ENCODE measurements at places on chromosomes 13 and 19. TPM values are rescaled to one million over a fixed set of nuclear protein-coding genes. Genes with fewer than 3 reads are reported as not detected.

CEACAM20 gene
- total RNA-seq, result not detected

ZNF550 gene
- total RNA-seq, result 6.5 TPM

- peaks cover 14% of the 10 kb centered on the region for H3K36me3 ChIP-seq
- H3K4me3 ChIP-seq, result peak overlapping the region; percentile 42
- DNase-seq, result no peak
- H3K27ac ChIP-seq, result peak overlapping the region; percentile 92
Observed at GRCh38 chr19:39398297-39398864, 7.2 kb downstream of the MED29 start.

- H3K4me1 ChIP-seq, result no peaks in the 10 kb centered on the region
- DNase-seq, result no peak
- no peak overlapping the region for H3K27ac ChIP-seq
- H3K4me3 ChIP-seq, result no peak overlapping the region
- no peaks in the 10 kb centered on the region for H3K27me3 ChIP-seq
Observed at GRCh38 chr19:6713773-6714692, 6.4 kb downstream of the C3 start.

DNA sequence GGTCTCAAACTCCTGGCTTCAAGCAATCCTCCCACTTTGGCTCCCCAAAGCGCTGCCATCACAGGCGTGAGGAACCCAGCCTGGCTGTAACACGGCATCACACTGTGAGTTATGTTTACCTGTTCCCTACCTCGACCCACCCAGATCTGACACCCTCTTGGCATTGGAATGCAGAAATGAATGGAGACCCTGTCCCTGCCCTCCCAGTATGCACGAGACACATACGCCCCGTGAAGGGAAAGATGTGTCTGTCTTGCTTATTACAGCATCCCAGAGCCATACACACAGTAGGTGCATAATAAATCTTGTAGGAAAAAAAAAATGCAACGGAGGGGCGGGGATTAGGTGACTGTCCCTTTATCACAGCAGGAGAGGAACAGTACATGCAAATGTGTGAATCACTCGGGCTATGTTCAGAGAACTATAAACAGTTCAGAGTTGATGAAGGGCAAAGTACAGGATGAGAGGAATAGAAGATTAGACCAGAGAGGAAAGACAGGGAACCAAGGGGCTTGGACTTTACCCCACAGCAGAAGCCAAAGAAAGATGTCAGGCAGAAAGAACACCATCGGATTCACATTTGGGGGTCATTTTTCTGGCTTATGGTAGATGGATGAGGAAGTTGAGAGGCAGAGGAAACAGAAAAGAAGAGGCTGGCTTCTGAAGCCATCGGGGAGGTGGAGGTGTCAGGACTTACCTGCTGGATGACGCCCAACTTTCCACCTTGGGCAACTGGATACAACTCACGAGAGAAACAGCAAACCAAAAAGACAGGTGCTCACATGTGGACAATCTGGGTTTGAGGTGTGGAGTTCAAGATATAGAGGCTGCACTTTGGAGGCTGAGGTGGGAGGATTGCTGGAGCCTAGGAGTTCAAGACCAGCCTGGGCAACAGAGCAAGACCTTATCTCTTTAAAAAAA is 94.3 kb downstream of the INSR start:
- H3K27ac ChIP-seq, result no peak overlapping the region
- no peaks in the 10 kb centered on the region for H3K36me3 ChIP-seq
- H3K27me3 ChIP-seq, result no peaks in the 10 kb centered on the region
- DNase-seq, result no peak
- no peak overlapping the region for H3K4me3 ChIP-seq
- H3K4me1 ChIP-seq, result peaks cover 14% of the 10 kb centered on the region

DNA sequence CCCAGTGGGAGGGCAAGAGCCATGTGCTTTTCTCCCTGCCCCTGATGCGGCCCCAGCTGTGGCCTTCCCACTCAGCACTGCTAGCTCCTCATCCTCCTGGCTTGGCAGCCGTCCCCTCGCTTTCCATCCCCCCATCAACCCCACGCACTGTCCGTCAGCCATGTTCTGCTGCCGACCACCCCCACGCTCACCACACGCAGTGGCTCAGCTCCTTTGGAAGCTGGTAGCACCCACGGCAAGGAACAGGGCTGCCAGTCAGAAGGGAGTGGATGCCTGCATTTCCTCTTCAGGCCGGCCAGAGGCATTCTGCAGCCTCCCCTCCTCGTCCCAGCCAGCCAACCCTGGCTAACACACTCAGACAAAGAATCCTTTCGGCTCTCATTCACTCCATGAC is 6.3 kb downstream of the CALM3 start:
- peaks cover 35% of the 10 kb centered on the region for H3K36me3 ChIP-seq
- peaks cover 32% of the 10 kb centered on the region for H3K4me1 ChIP-seq
- no peak overlapping the region for H3K4me3 ChIP-seq
- H3K27me3 ChIP-seq, result no peaks in the 10 kb centered on the region
- H3K27ac ChIP-seq, result no peak overlapping the region

DNA sequence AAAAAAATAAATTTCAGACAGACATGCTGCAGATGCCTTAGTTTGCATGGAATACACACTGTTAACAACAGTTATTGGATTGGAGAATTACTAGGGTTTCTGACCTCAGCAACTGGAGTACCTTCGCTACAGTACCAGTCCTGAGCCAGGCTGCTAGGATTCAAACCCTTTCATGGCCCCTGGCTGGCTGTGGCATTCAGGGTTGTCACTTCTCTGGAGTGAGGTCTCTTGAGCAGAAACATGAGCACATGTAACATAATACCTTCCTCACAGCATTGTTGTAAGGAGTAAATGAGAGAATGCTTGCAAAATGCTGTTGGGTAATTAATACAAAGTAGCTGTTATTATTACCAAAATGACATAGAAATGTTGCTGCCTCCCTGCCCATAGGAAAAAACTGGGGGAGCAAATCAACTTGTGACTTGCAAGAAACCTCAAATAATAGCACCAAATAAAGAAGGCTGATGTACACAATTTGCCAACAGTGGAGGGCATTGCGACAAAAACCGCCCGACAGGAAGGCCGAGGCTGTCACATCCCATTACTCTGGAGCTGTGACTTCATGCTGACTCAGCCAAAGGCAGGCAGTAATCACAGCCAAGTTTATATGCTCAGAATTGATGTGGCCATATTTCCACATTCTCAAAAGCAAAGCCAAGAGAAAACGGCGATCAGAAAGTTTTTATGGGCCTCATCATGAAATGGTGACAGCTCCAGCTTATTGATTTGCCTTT is 100.4 kb downstream of the RFC3 start:
- no peaks in the 10 kb centered on the region for H3K4me1 ChIP-seq
- H3K36me3 ChIP-seq, result no peaks in the 10 kb centered on the region
- H3K27ac ChIP-seq, result no peak overlapping the region
- no peaks in the 10 kb centered on the region for H3K27me3 ChIP-seq
- DNase-seq, result no peak
- H3K4me3 ChIP-seq, result no peak overlapping the region

CYSLTR2 gene
- 0.14 TPM for total RNA-seq

GRCh38 chr19:378706-379105 is 30.2 kb downstream of the C2CD4C start:
- H3K27ac ChIP-seq, result no peak overlapping the region
- no peak for DNase-seq
- no peaks in the 10 kb centered on the region for H3K36me3 ChIP-seq
- H3K27me3 ChIP-seq, result peaks cover 3% of the 10 kb centered on the region
- no peaks in the 10 kb centered on the region for H3K4me1 ChIP-seq
- no peak overlapping the region for H3K4me3 ChIP-seq

COMP gene
- 16.9 TPM for total RNA-seq

- no peaks in the 10 kb centered on the region for H3K27me3 ChIP-seq
- no peaks in the 10 kb centered on the region for H3K4me1 ChIP-seq
- H3K4me3 ChIP-seq, result no peak overlapping the region
- no peaks in the 10 kb centered on the region for H3K36me3 ChIP-seq
- no peak overlapping the region for H3K27ac ChIP-seq
- no peak for DNase-seq
Observed at GRCh38 chr13:97130190-97130589, 91.9 kb upstream of the MBNL2 start.

GRCh38 chr13:50073340-50073739 is 58.1 kb downstream of the KCNRG start:
- H3K4me3 ChIP-seq, result peak overlapping the region; percentile 39
- no peaks in the 10 kb centered on the region for H3K27me3 ChIP-seq
- H3K4me1 ChIP-seq, result peaks cover 47% of the 10 kb centered on the region

TPTE2 gene
- not detected for total RNA-seq

Measured in thoracic aorta (tissue), 2 donors.